NCI-H1694 (cell line): ENCODE measurements at places on chromosomes 7 and 10.

- no peak for DNase-seq
Measured at GRCh38 chr10:15430969-15431771, 60.1 kb upstream of the FAM171A1 start.

DNA sequence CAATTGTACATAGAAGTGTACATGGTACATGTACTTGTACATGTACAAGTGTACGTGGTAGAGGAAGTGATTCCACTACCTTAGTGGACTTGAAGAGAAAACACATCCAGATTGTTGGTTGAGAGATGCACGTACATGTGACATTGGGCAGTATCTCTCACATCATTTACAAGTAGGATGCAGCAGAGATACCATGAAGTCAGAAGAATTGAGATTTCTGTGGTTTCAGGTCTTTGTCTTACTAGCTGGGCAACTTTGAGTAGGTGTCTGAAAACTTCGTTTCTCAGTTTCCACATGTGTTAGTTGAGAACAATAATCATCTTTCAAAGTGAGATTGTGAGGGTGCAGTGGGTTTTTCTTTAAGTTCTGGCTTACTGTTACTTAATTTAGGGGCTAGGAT lies 21.5 kb downstream of the CLDN12 start:
- DNase-seq: no peak

- DNase-seq: no peak
Measured at GRCh38 chr7:71638108-71638507, 506.2 kb downstream of the GALNT17 start.

GRCh38 chr7:151672716-151673115 lies 153.0 kb upstream of the RHEB start:
- no peak for DNase-seq

GRCh38 chr7:1368682-1369571 lies 90.3 kb downstream of the MICALL2 start:
- DNase-seq: peak; percentile 63

DNA sequence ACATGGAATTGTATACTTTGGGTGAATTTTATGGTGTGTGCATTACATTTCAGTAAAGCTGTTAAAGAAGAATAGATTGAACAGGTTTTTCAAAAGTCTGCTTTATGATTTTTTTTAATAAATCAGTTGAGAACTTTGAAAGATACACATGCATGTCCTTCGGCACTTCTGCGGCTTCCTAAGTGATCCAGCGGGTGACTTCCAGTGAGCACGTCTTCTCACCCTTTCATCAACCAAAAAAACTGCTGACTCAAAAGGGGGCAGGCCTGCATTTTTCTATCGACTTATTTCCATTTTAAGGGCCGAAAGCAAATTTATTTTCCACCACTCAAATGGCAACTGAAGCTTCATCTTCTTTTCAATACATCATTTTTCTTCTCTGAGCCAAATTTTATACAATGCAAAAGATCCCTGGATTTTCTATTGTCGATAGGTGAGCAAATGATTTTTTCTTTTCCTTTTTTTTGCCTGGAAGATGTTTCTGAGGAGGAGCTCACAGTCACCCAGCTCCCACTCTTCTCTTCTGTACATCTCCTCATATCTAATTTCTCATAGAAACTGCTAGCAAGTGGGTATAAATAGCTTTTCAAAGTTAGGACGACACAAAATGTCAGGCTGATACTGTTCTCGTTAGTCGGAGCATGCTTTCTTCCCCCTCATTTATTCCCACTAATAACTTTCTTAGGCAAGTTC lies 10.2 kb downstream of the CHST15 start:
- DNase-seq: no peak

DNA sequence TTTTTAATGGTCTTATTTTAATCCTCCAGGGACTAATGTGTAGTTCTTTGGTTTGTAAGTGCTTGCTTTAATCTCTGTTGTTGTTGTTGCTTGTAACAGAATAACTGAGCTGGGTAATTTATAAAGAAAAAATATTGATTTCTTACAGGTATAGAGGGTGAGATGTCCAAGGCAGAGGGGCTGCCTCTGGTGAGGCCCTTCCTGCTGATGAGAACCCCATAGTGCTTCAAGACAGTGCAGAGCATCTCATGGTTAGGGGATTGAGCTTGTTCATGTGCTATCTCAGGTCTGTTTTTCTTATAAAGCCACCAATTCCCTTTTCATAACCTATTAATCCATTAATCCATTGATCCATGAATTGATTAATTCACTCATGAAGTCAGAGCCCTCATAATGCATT lies 516.3 kb upstream of the KCND2 start:
- DNase-seq: no peak

DNA sequence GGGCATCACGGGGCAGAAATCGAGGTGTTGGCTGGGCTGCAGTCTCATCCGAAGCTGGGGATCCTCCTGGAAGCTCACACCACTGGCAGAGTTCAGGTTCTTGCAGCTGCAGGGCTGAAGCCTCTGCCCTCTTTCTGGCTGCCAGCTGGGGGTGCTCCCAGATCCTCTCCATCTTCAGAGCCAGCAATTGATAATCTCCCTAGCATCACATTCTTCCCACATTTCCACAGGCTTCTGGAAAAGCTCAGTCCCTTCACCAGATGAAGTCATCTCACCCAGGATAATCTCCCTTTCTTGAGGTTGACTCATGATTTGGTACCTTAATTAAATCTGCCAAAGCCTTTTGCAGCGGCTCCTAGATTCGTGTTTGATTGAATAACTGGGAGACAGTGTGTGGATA lies 55.2 kb downstream of the NRP1 start:
- no peak for DNase-seq

- DNase-seq: no peak
Measured at GRCh38 chr10:72509206-72509799, 116.6 kb downstream of the MICU1 start.

DNA sequence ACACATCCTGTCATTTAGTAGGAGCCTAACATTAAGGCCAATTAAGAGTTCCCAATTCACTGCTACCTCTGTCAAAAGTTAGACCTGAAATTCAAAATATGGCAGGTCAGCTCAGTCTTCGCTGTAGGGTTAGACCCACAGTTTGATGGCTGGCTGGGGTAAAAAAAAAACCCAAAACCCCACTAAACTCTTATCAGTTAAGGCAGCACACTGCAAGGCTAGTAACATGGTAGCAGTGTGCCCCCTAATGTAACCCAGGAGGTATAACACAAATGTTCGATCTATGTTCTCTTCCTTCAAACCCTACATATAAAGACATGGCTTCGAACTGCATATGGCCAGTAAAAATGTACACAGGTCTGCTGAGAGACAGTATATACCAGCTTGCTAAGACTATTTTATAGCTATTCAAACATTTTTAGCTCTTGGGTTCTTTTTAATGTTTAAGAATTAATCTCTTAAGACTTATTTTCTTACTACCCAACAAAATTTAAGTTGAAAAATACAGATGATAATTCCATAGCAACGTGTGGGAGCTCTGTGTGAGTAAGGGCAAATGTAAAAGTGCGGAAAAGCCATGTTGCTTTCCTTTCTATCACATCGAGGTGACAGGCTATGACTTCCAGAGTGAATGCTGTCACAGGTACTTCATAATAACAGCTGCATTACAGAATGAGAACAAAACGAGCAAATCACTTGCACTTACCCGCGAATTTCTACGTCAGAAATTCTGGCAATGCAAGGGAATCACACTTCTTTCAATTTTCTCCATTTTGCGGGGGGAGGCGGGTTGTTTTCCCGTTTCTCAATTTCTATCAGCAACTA lies 168.4 kb upstream of the IMMP2L start:
- DNase-seq: peak; percentile 19

DNA sequence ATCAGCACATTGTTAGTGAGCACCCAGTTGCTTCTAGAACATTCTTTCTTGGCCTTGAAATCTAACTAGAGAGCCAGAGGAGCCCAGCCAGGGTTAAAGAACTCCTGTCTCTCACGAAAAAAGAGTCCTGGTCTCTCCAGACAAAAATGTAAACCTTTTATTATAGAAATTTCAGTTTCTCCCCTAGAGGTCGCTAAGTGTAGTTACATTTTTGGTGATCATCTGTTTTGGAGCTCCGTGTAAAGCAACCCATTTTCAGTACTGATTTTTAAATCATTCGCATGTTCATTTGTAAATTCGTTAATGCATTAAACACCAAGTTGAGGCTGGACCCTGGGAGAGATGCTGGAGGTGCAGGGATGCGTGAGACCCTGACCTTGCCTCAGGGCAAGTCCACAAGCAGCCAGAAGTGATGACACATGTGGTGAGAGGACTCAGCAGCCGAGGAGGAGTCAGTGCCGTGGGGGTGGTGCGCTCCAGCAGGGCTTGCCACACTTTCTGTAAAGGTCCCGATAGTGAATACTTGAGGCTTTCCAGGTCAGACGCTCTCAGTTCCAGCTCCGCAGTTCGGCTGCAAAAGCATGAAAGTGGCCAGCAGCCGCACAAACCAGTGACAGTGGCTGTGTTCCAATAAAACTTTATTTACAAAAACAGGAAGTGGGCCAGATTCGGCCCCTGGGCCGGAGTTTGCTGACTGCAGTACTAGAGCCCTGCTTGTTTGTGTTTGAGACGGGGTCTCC lies 578.6 kb upstream of the FOXK1 start:
- DNase-seq: peak; percentile 13

GRCh38 chr7:117084286-117084685 lies 131.0 kb downstream of the ST7 start:
- no peak for DNase-seq
